ENCODE measurements at places on chromosomes 2 and 18. TPM values are rescaled to one million over a fixed set of nuclear protein-coding genes. Genes with fewer than 3 reads are reported as not detected.
A peak's percentile ranks its signal among the peaks of the same experiment; 100 is the strongest.

KYNU gene
- not detected for total RNA-seq

GRCh38 chr2:74051504-74051903 lies 66.8 kb downstream of the TET3 start:
- peaks cover 12% of the 10 kb centered on the region for H3K36me3 ChIP-seq
- DNase-seq = no peak
- H3K27ac ChIP-seq = no peak overlapping the region
- no peak overlapping the region for H3K4me3 ChIP-seq
- H3K27me3 ChIP-seq = no peaks in the 10 kb centered on the region

DNA sequence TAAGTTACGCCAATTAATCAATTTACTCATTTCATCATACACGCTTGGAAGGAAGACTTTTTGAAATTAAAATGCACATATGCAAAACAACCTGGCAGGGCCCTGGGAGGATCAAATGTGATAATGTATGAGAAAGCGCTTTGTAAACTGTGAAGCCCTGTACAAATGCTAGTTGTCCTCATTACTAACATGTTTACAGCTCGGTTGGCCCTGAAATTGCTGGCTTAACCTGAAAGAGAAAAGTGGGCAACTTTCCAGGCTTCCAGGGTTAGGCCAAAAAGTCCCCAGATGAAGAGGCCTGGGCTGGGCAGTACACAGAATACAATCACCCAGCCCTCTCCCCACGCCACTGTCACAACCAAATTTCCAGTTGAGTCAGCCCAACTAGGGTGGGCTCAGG lies 60.2 kb downstream of the DNMT3A start:
- no peak overlapping the region for H3K27ac ChIP-seq
- DNase-seq = no peak
- peaks cover 39% of the 10 kb centered on the region for H3K36me3 ChIP-seq
- peaks cover 50% of the 10 kb centered on the region for H3K4me1 ChIP-seq
- H3K27me3 ChIP-seq = no peaks in the 10 kb centered on the region
- no peak overlapping the region for H3K4me3 ChIP-seq

CFAP210 gene
- not detected for total RNA-seq

DNA sequence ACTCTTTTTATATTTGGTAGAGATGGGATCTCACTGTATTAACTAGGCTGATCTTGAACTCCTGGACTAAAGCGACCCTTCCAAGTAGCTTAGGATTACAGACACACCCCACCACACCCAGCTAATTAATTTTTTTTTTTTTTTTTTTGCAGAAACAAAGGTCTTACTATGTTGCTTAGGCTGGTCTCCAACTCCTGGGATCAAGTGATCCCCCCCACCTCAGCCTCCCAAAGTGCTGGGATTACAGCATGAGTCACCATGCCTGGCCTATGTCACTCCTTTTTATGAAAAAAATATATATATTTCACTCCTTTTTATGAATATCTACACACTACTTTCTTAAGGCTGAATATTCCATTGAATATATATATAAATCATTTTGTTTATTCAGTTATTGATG lies 162.8 kb downstream of the MGAT5 start:
- no peak overlapping the region for H3K27ac ChIP-seq
- DNase-seq = no peak
- H3K4me3 ChIP-seq = no peak overlapping the region
- H3K4me1 ChIP-seq = peaks cover 7% of the 10 kb centered on the region

GRCh38 chr2:231940795-231941194 lies 14.6 kb upstream of the NPPC start:
- no peak overlapping the region for H3K27ac ChIP-seq
- H3K4me1 ChIP-seq = no peaks in the 10 kb centered on the region
- no peaks in the 10 kb centered on the region for H3K36me3 ChIP-seq
- no peak overlapping the region for H3K4me3 ChIP-seq
- peaks cover 10% of the 10 kb centered on the region for H3K27me3 ChIP-seq
- DNase-seq = no peak

GRCh38 chr2:110973262-110973661 lies 147.5 kb upstream of the BCL2L11 start:
- no peak overlapping the region for H3K27ac ChIP-seq
- DNase-seq = no peak
- H3K4me1 ChIP-seq = no peaks in the 10 kb centered on the region
- H3K4me3 ChIP-seq = no peak overlapping the region
- H3K27me3 ChIP-seq = peaks cover 48% of the 10 kb centered on the region

DNA sequence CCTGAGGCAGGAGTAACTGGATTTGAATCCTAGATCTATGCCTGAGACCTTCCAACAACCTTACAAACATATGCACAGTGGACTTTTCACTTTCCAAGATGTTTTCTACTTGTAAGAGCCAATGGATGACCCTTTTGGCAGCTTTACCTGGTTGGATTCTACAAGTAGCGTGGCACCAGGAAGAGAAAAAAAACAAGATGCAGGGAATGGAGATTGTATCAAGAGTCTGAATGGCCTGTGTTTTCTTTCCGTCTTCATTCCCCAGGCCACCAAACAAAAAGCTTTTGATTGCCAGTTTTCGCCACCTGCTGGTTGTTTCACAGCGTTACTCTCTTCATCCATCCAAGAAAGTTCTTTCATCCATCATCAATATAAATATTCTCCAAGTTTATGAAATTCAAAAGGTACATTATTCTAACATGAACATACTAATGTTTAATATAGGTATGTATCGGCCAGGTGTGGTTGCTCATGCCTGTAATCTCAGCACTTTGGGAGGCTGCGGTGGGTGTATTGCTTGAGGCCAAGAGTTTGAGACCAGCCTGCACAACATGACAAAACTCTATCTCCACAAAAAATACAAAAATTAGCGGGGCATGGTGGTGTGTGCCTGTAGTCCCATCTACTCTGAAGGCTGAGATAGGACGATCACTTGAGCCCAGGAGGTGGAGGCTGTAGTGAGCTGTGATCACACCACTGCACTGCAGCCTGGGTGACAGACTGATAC lies 3.5 kb upstream of the BCL2 start:
- H3K27me3 ChIP-seq = no peaks in the 10 kb centered on the region
- H3K4me3 ChIP-seq = no peak overlapping the region
- H3K4me1 ChIP-seq = peaks cover 26% of the 10 kb centered on the region
- DNase-seq = peak; percentile 44
- peaks cover 5% of the 10 kb centered on the region for H3K36me3 ChIP-seq

CHRNG gene
- total RNA-seq = not detected

GRCh38 chr2:157923598-157924217 lies 47.6 kb upstream of the ACVR1 start:
- no peak overlapping the region for H3K4me3 ChIP-seq
- no peak for DNase-seq
- H3K27ac ChIP-seq = no peak overlapping the region
- no peaks in the 10 kb centered on the region for H3K36me3 ChIP-seq
- no peaks in the 10 kb centered on the region for H3K4me1 ChIP-seq

DNA sequence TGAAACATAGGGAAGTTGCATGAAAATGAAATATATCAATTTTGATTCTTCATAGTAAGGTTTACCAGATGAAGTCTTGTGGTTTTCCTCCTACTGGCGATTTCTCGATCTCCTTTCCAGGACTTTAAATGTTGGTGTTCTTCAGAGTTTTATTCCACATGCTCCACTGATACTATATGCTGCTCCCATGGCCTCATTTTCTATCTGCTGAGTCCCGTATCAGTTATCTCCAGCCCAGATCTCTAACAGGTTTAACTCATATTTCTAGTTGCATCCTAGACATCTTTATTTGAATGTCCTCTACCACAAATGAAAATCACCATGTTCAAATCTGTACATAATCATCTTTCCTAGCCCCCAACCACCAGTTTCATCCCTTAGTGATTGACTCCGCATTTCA lies 71.8 kb downstream of the COX7A2L start:
- DNase-seq = no peak
- H3K36me3 ChIP-seq = peaks cover 39% of the 10 kb centered on the region
- no peaks in the 10 kb centered on the region for H3K27me3 ChIP-seq
- H3K27ac ChIP-seq = peak overlapping the region; percentile 40
- H3K4me1 ChIP-seq = peaks cover 40% of the 10 kb centered on the region

All from activated T-helper 1 cell treated with anti-CD3 and anti-CD28 coated beads, Interleukin-12 subunit alpha, Interleukin-12 subunit beta, Interleukin-2, Interleukin-4 antibody, amounts not matched to agents 30 ng/mL and 10 ng/mL and 1 ng/mL, durations not matched to agents 14 hours and 24 hours and 36 hours (primary cell).